ENCODE measurements at places on chromosomes 1 and 21.

GRCh38 chr1:220926146-220926545, 46.9 kb downstream of the HLX start:
- DNase-seq = peak; percentile 63

- peak; percentile 37 for DNase-seq
Measured at GRCh38 chr1:167819849-167820683, 93.9 kb downstream of the ADCY10 start.

DNA sequence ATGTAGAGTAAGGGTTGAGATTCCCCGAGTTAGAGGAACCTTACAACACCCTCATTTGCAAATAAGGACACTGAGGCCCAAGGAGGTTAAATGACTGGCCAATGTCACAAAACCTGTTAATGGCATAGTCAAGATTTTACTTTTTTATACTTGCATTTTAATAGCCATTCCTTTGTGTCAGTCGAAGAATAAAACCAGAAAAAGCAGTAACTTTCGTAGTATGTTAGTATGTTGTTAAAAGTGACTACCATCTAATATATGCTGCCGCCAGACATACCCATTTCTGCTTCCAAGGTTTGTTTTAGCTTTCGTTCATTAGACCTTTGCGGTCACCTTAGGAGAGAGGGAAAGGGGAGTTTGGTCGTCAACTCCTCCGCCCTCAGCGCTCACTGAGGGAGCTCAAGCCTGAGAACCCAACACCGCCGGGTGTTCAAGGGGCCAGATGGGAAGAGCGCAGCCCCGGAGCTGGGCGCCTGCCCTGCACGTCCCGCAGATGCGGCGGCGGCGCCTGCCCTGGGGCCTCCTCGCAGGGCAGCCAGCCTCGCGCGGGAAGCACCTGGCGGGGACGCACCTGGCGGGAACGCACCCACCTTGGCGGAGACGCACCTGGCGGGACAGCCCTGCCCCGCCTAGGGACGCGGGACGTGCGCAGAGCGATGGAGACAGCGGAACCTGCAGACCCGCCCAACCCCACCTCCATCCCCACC, 466 bp downstream of the VPS26C start:
- no peak for DNase-seq

GRCh38 chr21:33267250-33267649, 1.1 kb downstream of the IL10RB start:
- DNase-seq = no peak

- DNase-seq = no peak
Measured at GRCh38 chr1:228308628-228309325, 97.9 kb downstream of the TRIM11 start.

GRCh38 chr1:7930645-7931445, 9.8 kb downstream of the TNFRSF9 start:
- DNase-seq = no peak

DNA sequence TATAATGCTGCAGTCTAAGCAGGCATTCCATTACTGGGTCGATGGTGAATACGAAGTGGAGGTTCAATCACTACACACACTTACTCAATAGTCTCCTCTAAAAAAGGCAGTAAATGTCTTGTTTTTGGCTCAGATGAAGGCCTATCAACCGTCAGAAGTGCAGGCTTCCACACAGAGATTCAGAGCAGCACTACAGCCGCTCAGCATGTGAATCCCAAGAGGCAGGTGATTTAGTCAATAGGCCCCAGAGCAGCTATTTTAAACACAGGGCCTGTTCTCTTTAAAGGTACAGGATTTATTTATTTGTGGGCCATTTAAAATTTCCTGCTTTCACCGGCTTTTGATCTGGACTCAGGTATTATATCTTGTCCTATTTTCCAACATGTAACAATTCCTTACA, 293.7 kb downstream of the RGS7 start:
- peak; percentile 29 for DNase-seq

DNA sequence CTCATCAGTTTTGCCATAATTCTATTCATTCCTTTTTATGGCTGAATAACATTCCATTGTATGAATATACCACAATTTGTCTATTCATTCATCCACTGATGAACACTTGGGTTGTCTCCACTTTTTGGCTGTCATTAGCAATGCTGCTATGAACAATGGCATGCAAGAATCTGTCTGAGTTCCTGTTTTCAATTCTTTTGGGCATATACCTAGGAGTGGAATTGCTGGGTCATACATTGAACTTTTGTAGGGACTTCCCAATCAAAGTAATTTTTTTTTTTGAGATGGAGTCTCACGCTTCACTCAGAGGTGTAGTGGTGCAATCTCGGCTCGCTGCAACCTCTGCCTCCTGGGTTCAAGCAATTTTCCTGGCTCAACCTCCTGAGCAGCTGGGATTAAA, 34.9 kb downstream of the AADACL4 start:
- no peak for DNase-seq

GRCh38 chr1:182552527-182552926, 36.5 kb downstream of the RNASEL start:
- DNase-seq = no peak
